ENCODE measurements at places on chromosomes 3 and 15. TPM values are rescaled to one million over a fixed set of nuclear protein-coding genes. Genes with fewer than 3 reads are reported as not detected.
A peak's percentile ranks its signal among the peaks of the same experiment; 100 is the strongest.

DNA sequence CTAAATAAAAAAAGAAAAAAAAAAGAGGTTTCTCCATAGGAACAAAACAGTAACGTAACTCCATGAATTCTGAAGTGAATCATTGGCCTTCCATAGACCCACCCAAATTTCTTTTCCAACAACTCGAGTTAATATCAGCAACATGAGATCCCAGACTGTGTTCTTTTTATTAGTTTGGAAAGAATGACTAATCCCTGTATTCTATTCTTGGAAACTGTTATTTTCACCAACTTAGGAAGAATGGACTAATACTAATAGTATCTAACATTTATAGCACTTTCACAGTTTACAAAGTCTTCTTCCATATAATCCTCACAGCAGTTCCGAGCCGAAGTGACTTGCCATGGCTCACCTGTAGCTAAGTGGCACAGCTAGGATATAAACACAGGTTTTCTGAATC lies 72.7 kb upstream of the SLC4A7 start:
- H3K27me3 ChIP-seq, result no peaks in the 10 kb centered on the region
- no peaks in the 10 kb centered on the region for H3K36me3 ChIP-seq
- H3K4me3 ChIP-seq, result no peak overlapping the region
- no peaks in the 10 kb centered on the region for H3K4me1 ChIP-seq

DNA sequence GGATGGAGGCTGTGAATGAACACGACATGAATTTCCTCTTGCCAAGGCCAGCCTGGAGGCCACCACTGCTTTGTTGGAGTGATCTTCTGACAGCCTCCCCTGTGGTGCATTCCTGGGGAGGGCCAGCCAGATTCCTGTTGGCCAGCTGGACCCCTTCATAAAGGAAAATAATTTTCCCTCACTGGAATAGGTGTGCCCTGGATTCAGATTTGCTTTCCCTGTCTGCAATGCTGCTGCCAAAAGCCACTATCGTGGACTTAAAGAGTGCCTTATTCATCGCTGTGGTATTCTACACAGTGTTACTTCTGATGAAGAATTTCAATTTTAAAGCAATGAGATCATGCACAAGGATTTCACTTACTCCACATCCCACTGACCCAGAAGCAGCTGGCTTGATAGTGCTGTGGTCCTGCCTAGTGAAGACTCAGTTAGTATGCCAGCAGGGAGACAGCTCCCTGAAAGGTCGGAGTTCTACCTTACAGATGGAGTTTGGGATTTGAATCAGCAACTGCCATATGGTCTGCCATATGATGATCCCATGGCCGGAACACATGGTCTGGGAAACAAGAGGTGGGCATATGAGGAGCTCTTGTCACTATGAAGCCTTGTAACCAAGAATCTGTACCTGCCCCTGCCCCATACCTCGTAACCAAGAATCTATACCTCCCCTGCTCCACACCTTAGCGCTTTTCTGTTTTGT lies 145.2 kb downstream of the KLF13 start:
- H3K27ac ChIP-seq, result no peak overlapping the region
- no peaks in the 10 kb centered on the region for H3K36me3 ChIP-seq
- no peak overlapping the region for H3K4me3 ChIP-seq

DNA sequence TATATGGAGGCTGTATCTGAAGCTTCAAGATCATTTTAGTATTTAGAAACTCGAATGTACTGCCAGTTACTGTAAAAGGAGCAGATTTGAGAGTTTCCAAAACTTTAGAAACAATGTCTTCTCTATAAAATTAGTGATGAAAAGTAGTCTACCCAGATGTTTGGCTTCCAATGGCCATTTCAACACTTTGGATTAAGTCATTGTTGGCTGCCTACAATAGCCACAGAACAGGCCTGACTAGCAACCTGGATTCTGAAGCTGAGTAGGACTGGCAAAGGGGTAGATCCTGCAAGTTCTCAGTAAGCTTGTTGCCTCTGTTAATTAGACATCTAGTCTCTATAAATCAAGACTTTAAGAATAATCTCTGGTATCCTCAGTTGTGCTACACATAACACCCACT lies 239.0 kb upstream of the KCNMB2 start:
- no peaks in the 10 kb centered on the region for H3K27me3 ChIP-seq
- H3K36me3 ChIP-seq, result no peaks in the 10 kb centered on the region
- H3K4me3 ChIP-seq, result no peak overlapping the region

GRCh38 chr3:99537416-99537815 lies 101.0 kb upstream of the COL8A1 start:
- DNase-seq, result no peak
- peaks cover 10% of the 10 kb centered on the region for H3K4me1 ChIP-seq
- no peak overlapping the region for H3K4me3 ChIP-seq
- no peak overlapping the region for H3K27ac ChIP-seq
- no peaks in the 10 kb centered on the region for H3K27me3 ChIP-seq
- no peaks in the 10 kb centered on the region for H3K36me3 ChIP-seq

- H3K4me3 ChIP-seq, result no peak overlapping the region
- peak overlapping the region; percentile 11 for H3K27ac ChIP-seq
Measured at GRCh38 chr3:168752339-168752738, 656.6 kb upstream of the GOLIM4 start.

GRCh38 chr3:144774897-144775296 lies 803.3 kb downstream of the DIPK2A start:
- no peak overlapping the region for H3K4me3 ChIP-seq
- no peak overlapping the region for H3K27ac ChIP-seq
- DNase-seq, result no peak
- no peaks in the 10 kb centered on the region for H3K27me3 ChIP-seq
- H3K4me1 ChIP-seq, result peaks cover 6% of the 10 kb centered on the region

GRCh38 chr3:64568895-64569517 lies 118.8 kb downstream of the ADAMTS9 start:
- no peak overlapping the region for H3K27ac ChIP-seq
- H3K4me1 ChIP-seq, result peaks cover 3% of the 10 kb centered on the region
- no peaks in the 10 kb centered on the region for H3K27me3 ChIP-seq
- DNase-seq, result no peak
- no peak overlapping the region for H3K4me3 ChIP-seq

DNA sequence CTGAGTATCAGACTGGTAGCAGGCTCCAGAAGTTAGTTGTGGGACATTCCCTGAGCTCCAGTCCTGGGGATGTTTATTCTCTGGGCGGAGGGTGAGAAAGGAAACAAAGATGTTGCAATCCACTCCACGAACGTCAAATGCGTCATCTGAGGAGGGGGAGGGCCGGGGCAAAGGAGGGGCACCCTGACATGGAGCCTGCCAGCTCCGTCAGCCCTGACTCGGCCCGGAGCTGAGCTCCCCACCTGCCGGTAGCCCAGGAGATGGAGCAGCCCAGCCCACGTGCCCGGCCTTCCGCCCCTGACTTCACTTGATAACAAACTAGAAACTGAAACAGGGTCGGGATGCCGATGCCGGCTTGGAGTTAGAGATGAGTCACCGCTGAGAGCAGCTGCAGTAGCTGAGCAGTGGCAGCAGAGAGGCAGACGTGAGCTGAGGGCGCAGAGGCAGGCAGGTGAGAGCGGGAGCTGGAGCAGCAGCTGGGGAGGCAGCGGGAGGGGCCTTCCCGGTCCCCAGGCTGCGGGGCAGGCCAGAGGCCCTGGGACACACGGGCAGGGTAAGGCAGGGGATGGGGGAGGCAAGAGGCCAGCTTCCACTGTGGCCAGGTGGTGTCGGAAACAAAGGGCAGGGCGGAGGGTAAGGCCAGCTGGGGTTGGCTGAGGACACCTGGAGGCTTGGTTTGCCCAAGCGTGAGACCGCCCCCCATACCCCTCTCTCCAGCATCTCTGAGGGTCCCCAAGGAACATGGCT lies at the start of gene ISG20:
TSS of gene ISG20 (plus strand) at position 391 of the 747 bp plus-strand sequence. CDS start at position 742, 351 bp downstream.
- no peaks in the 10 kb centered on the region for H3K36me3 ChIP-seq
- peak; percentile 98 for DNase-seq
- H3K27ac ChIP-seq, result no peak within 1 kb of the TSS

GRCh38 chr3:106635271-106635670 lies 742.0 kb upstream of the CCDC54 start:
- H3K4me1 ChIP-seq, result no peaks in the 10 kb centered on the region
- no peaks in the 10 kb centered on the region for H3K27me3 ChIP-seq
- no peak overlapping the region for H3K27ac ChIP-seq
- no peaks in the 10 kb centered on the region for H3K36me3 ChIP-seq

DNA sequence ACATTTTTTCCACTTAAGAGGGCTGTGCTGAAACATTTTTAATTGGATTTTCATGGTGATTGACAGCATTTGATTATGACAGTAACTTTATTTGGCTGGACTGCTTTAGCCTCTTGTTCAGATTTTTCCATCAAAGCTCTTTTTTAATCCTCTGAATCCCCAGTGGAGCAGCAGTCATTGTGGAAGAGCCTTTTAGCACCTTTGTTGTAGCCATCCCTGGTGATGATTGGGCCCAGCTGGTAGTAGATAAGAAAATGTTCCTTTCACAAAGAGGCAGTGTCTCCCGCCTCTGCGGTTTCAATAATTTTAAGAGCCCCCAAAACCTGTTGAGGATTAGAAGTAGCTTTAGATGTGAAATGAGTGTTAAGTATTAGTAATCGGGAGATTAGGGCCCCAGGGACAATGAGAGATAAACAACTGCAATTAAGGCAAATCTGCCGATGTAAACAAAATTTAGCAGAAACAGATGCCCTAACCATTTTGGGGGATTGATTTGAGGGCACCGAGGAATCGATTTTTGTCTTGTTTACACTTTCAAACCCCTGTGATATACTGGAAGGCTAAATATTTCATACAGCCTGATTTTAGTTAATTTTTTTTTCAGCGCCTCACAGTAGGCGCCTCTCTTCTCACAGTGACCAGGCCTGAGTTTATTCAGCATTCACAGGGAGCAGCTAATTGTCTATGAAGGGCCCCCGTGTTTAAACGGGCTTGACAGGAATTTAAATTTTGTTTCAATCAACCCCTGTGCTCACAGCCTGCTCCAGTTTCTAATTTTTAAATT lies 43.2 kb upstream of the SKOR1 start:
- H3K27ac ChIP-seq, result no peak overlapping the region
- no peak for DNase-seq
- no peaks in the 10 kb centered on the region for H3K4me1 ChIP-seq

GRCh38 chr3:134460965-134461364 lies 24.8 kb downstream of the ANAPC13 start:
- no peak overlapping the region for H3K4me3 ChIP-seq
- H3K36me3 ChIP-seq, result no peaks in the 10 kb centered on the region

LRRC2 gene
- 0.77 TPM for total RNA-seq

All from cardiac muscle cell (in vitro differentiated cells and primary cell).